ENCODE measurements at places on chromosomes 3 and 15.

- no peak for DNase-seq
Observed at GRCh38 chr3:185630182-185630622, 44.1 kb downstream of the SENP2 start.

- no peak for DNase-seq
Observed at GRCh38 chr3:32340611-32341365, 50.9 kb upstream of the CMTM7 start.

DNA sequence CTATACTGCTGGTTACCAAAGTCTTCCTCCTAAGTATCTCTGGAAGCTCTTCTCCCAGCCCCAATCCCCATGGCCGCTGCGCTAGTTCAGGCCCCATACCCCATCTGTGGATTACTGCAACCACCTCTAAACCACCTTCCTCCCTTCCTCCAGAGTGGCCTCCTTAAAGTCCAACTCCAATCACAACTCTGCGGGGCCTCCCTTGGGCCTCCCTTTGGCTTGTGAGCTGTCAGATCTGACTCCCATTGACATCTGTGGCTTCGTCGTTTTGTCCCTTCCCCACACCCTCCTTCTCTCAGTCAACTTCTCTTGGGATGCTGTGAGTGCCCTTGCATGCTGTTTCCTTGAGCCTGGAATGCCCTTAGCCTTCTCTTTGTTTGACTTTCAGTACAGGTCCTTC, 9.3 kb upstream of the HRH1 start:
- no peak for DNase-seq

DNA sequence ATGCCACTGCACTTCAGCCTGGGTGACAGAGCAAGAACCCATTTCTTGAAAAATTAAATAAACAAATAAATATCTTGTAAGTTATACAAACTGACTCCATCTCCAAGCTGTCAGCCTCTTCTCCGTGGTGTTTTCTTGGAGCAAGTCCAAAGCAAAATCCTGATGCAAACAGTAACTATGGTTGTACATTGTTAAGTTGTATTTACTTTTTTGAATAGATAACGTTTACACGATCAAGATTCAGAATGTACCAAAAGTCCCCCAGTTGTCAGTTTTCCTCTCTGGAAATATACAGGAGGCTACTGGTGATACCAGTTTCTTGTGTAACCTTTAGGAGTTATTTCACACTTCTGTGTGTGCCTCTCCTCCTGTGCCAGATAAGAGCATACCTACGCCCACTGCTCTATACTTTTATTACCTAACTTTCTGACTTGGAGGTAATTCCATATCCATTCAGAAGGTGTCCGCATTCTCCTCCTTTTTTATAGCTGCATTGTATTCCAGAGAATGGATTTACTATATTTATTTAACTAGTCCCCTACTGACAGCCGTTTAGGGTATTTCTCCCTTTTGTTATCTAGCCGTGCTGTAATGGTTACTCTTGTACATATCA, 14.2 kb downstream of the CMTM7 start:
- no peak for DNase-seq

- DNase-seq = no peak
Observed at GRCh38 chr3:186382217-186382885, 20.3 kb upstream of the DGKG start.

- DNase-seq = no peak
Observed at GRCh38 chr15:29756358-29757267, 65.7 kb downstream of the TJP1 start.

DNA sequence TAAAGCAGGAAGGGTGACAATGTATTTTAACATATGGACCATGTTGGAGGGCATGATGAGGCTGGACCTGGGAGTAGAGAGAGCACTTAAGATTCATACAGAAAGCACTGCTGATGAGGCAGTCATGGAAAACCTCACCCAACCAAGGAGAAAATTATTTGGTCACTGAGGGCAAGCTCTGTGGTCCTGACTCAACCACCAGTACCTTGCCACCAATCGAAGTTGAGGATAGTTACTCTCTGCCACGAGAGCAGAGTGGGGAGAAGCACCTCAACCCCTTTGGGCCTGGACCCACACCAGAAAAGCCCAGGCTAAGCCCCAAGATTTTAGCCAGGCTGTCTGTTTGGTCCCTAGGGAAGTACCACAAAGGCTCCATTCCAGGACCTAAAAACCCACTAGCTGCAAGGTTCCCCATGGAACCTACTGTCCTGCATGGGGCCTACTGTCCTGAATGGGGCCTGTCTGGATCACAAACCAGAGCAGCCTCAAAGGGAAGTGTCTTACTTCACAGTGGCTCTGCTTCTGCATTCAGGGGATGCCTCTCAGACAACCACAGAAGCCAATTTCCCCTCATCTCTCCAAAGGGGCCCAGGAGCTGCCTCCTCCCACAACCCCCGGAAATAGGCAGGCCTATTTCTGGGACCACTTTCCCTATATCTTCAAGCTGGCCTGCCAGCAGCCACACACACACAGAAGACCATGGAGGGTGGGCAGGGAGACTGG, 4.2 kb downstream of the CCDC71 start:
- no peak for DNase-seq

DNA sequence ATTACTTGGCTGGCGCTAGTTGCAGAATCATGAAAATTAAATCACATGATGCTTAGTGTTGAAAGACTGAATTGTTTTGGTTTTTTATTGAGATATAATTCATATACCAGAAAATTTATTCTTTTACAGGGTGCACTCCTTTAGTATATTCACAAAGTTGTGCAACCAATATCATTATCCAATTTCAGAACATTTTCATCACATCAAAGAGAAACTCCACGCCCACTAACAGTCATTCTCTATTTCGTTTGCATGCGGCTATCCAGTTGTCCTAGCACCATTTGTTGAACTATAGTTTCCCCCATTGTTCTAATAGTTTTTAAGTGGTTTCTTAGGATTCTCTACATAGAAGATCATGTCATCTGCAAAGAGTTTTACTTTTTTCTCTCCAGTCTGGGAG, 3.7 kb downstream of the EHD4 start:
- DNase-seq = no peak

GRCh38 chr15:88450125-88450798, 16.9 kb downstream of the MRPL46 start:
- peak; percentile 64 for DNase-seq

DNA sequence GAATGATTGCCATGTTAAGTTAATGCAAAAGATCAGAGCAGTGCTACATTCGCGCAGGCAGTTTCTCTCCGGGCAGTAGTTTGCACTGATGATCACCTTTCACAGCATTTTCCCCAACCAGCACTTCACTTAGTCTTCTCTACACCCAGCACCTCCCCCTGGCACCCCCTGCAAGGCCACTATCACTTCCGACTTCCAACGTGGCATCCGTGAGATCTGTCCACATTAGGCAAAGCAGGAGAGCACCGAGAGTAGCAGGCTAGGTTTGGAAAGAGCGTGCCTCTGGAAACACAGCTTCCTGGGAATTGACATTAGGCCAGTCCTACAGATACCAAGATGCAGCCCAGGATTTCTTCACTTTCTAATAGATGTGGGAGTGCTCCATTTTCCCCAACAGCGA, 180.2 kb upstream of the CDIN1 start:
- DNase-seq = no peak
